ENCODE measurements at places on chromosomes 16 and 17.

DNA sequence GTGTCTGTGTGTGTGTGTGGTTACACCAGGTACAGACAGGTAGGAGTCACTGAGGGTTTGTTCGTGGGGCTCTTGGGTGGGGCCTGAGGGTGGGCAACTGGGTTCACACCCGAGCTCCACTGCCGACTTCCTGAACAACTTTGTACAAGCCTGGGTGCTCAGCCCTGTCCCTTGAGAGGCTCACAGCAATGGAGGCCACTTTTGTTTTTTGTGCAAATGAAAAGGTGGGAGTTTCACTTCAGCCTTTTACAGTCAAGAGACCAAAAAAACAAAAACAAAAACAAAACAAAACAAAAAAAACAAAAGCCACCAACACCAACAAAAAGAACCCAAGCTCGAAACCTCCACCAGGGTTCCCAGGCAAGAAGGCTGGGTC lies 2.4 kb downstream of the RHBDF2 start:
- DNase-seq, result peak; percentile 26

DNA sequence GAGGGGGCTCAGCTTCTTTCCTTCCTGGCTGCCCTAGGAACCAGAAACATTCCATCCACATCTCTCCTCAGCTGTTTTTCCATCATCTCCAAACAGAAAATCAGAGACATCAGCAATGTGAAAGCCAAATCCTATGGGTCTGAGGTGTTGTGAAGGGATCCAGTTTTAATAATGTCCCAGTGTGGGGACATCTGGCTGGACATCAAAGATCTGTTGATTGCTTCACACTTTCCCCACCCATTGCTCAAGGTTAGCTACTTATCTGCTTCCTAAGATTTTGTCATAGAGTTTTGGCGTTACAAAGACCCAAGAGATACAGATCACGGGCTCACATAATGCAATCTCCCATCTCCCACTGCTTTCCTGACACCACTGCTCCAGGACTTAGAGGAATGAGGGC lies 47.8 kb upstream of the AXIN2 start:
- DNase-seq, result no peak

DNA sequence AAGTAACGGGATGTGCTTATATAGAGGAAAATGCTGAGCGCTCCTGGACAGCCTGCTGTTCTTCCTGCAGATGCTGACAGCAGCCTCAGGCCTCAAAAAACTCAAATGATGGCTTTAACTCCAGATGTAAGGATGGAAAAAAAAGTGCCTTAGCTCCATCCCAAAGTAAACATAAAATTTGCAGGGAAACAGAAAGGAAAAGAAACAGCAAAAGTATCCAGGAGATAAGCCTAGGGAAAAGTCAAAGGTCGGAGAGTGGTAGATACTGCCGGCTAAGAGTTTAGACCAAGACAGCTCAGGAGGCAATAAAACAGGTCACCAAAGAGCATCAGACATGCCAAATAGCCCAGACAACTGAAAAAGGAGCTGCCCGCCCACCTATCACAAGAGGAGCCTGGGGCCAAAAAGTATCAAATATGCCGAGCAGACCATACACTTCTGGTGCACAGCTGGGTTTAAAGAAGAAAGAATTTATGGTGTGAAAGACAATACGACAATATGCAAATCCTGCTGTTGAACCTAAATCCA lies 6.9 kb downstream of the KRT31 start:
- DNase-seq, result no peak

- peak; percentile 47 for DNase-seq
These were observed 895 bp downstream of the SEPTIN1 start for GRCh38 chr16:30381291-30382041.
